ENCODE measurements at places on chromosomes 1 and 21.
A peak's percentile ranks its signal among the peaks of the same experiment; 100 is the strongest.

GRCh38 chr1:176897350-176898236 lies 266.9 kb downstream of the ASTN1 start:
- peak; percentile 26 for DNase-seq

DNA sequence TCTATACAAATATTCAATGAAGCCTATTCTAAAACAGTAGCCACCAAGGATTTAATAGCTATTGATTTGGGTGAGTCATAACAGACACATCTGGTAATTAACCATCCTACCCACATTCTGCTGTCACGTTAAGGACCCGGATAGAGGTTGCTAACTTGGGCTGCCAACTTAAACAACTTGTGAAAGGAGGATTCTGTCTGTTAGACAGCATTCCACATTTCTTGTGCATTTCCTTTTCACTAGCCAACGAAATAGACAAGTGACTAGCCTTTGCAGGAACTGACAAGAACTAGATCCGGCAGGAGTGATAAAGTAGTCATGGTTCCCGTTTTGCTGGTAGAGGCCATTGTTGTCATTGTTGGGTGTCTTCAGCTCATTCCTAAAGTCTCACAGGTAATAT lies 9.5 kb downstream of the DSCAM start:
- DNase-seq: no peak

GRCh38 chr21:34148419-34148804 lies 75.0 kb downstream of the MRPS6 start:
- no peak for DNase-seq

- no peak for DNase-seq
Measured at GRCh38 chr1:3105167-3105863, 36.3 kb downstream of the PRDM16 start.

GRCh38 chr21:45423968-45424853 lies 19.2 kb downstream of the COL18A1 start:
- DNase-seq: no peak

- no peak for DNase-seq
Measured at GRCh38 chr1:13930151-13930550, 230.2 kb downstream of the PRDM2 start.

- no peak for DNase-seq
Measured at GRCh38 chr1:164311377-164311776, 247.6 kb upstream of the PBX1 start.
